ENCODE measurements at places on chromosomes 11 and 22. TPM values are rescaled to one million over a fixed set of nuclear protein-coding genes. Genes with fewer than 3 reads are reported as not detected.

Gene SCUBE1
- polyA plus RNA-seq = not detected

Gene OR52N4
- polyA plus RNA-seq = not detected

Gene MED17
- 20.0 TPM for polyA plus RNA-seq

Gene DDTL
- 1.5 TPM for polyA plus RNA-seq

Data from IMR-90 (cell line).